ENCODE measurements at places on chromosomes 12 and 14.

- DNase-seq, result no peak
Observed at GRCh38 chr12:52598966-52599365, 2.3 kb downstream of the KRT72 start.

GRCh38 chr14:72104011-72104613 lies 171.9 kb downstream of the RGS6 start:
- DNase-seq, result no peak

DNA sequence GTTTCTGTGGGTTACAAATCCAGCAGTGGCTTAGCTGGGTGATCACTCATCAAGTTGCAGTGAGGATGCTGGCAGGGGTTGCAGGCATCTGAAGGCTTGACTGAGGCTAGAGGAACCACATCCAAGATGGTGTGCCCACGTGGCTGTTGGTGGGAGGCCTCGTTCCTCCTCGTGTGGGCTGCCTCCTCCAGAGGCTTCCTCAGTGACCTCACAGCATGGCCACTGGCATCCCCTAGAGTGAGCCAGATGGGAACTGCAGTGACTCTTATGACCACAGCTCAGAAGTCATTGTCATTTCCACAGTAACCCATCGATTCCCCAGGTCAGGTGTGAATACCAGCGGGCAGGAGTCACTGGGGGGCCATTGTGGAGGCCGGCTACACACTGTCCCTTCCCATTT lies 17.8 kb downstream of the AACS start:
- DNase-seq, result no peak

DNA sequence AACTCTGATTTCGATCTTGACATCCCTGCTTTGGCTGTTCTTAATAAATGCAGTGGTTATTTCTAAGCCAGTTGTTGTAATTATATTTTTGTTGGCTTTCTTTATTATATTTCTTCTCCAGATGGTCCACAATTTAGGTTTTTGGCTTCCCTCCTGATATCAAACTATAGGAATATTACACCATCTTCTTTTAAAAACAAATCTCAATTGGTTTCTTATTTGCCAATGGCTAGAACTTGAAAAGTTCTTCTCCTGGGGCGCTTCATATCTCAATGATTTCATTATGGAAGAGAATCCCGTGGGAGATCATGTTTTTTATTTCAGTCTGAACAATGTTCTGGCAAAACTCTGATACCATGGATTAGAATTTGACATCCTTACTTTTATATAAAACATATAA lies 292.3 kb downstream of the FLRT2 start:
- no peak for DNase-seq

DNA sequence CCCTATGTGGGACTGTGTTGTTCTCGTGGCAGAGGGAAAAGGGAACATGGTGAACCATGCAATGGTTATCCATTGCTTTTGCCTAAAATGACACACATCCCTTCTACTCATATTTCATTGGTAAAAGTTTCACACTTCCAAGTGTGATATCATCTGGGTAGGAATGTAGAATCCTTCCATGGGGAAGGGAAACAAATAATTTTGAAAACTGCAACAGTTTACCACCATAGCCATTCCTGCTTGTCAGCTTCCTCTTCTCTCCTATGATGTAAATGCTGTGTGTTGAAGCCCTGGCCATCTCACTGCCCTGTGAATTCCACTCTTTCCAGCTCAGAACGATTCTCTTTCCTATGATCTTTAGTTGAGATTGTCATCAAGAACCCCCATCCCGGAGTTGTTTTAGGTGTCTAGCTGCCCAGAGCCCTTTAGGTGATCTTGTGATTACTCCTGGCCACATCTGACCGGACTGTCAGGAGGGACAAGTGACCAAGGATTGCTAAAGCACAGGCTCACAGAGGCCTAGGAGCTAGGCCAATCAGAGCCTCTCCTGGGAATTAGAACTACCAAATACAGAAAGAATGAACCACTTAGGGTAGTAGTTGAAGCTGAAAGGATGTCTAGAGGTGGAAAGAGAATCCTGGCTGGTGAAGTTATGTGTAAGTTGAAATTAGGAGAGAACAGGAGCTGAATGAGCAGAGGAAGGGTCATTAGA lies 84.6 kb downstream of the VCPKMT start:
- no peak for DNase-seq

- peak; percentile 18 for DNase-seq
Observed at GRCh38 chr14:99946652-99947489, 118.4 kb upstream of the EVL start.

DNA sequence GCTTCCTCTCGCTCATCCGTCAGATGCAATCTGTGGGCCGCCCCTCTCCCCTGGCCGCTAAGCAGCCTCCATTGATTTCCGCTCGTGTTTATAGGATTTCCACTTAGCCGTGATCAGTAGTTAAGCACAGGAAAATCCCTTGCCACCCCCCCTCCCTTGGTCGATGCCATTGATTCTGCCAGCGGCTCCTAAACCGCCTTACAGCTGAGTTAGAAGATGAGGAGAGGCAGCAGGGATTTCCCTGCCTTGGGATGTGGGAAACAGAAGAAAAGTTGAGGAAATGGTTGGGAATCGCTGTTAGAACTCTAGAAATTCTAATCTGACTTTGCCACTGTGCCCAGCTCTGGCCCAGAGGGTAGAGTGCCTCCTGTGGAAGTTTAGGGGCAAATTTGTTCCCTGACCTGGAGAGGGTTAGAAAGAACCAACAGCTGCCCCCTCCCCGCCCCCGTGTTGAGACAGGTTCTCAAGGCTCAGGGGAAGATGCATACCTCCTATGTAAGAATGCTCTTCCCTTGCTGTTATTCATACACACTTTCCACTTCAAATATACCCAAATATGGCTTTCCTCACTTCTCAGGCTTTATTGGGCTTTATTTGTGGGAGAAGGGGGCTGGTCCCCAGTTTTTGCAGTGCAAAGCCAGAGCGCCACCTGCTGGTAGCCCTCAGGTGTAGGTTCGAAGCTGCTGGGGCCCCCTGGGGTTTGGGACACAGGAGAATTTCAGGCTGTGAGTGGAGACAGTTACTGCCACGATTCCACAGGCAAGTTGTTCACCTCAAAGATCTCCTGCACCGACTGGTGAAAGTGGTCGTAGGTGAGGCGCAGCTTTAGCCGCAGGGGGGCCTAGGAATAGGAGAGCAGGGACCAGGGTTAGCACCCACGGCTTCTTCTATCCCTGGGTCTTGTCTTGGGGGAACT lies 3.2 kb downstream of the THTPA start:
- peak; percentile 74 for DNase-seq

DNA sequence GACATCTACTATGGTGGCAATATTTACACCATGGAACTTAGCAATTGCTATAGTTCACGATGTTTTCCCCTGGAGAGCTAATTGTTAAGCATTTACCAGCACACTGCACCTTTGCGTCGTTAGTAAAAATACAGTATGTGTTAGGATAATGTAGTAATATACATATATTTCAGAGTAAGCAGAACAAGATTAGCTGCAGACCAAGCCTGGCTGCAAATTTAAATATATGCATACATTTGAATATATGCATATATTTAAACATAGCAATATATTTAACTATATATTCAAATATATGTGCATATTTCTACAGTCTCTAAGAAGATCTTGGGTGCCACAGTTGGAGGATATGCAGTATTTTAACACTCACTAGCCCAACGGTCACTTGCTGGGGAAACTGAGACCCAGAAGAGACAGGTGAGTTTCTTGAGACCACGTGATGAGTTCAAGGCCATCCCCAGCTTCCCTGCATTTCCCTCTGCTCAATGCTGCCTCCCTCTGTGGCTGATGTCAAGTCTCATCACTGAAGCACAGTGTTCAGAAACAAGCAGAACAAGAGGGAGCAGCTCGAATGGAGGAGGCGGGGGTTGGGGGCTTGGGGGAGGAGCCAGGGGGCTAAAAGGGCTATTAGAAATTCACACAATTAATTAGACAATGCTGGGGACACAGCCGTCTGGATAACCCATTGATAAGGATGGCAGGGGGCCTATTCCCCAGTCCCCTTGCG lies 708.0 kb downstream of the MED13L start:
- DNase-seq, result no peak

Data from cardiac muscle cell (in vitro differentiated cells and primary cell).